Ovary (tissue), 10 donors: ENCODE measurements at places on chromosomes 5 and 9. TPM values are rescaled to one million over a fixed set of nuclear protein-coding genes. Genes with fewer than 3 reads are reported as not detected.

DNA sequence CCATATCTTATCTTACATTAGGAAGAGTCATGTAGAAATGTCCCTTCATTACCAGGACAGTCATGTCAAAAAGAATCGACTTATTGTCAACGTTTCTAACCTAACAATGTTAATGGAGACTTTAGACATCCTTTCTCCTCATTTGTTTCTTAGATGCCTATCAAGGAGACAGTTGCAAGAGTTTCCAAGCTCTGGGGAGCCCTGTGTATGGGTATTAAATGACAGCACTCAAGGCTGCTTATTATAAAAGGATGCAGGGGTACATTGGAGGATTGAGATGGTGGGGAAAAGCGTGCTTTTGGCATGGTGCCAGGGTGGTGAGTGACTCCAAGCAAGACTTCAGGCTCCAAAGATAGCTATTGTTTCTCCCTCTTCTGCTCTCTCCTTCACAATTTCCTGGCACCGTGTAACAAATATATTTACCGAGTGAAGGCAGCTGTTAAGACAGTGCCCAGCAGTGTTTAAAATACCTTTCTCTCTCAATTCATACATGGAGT is 461.3 kb upstream of the CLINT1 start:
- H3K27ac ChIP-seq: no peak overlapping the region
- H3K27me3 ChIP-seq: no peaks in the 10 kb centered on the region
- H3K36me3 ChIP-seq: no peaks in the 10 kb centered on the region
- no peak overlapping the region for H3K4me3 ChIP-seq
- no peak for DNase-seq
- H3K4me1 ChIP-seq: no peaks in the 10 kb centered on the region

GRCh38 chr5:172638209-172638768 is 2.8 kb upstream of the NEURL1B start:
- H3K36me3 ChIP-seq: no peaks in the 10 kb centered on the region
- no peak for DNase-seq
- no peak overlapping the region for H3K27ac ChIP-seq
- H3K4me1 ChIP-seq: peaks cover 3% of the 10 kb centered on the region

GRCh38 chr5:141965071-141965470 is 3.8 kb upstream of the RNF14 start:
- no peaks in the 10 kb centered on the region for H3K4me1 ChIP-seq
- no peak for DNase-seq
- no peak overlapping the region for H3K27ac ChIP-seq
- no peaks in the 10 kb centered on the region for H3K27me3 ChIP-seq
- H3K36me3 ChIP-seq: no peaks in the 10 kb centered on the region

- H3K27ac ChIP-seq: no peak overlapping the region
- no peak for DNase-seq
- no peaks in the 10 kb centered on the region for H3K36me3 ChIP-seq
These were observed 76.5 kb downstream of the PHF2 start for GRCh38 chr9:93652604-93653592.

DNA sequence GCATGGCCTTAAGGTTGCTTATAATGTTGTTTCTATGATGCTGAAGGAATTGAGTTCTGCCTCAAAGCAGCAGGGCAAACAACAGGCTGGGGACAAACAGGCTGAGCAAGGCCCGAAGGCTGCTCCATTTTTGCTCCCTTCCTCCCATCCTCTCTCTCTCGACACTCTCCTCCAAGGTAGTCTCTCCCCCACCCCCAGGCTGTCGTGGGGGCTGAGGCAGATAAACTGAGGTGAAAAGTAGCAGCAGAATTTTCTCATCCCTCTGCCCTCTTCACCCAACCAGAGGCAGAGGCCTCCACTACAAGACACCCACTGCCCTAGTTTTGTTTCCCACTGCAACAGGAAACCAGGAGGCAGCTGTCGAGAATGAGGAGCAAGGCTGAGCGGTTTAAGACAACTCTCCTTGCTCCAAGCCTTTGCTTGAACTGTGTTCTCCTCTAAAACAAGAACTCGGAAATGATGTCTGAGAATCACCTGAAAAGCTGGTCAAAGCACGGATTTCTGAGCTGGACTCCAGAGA is 13.5 kb upstream of the GNA14 start:
- no peaks in the 10 kb centered on the region for H3K27me3 ChIP-seq
- no peaks in the 10 kb centered on the region for H3K36me3 ChIP-seq
- H3K4me1 ChIP-seq: no peaks in the 10 kb centered on the region
- DNase-seq: no peak

The SPINK6 gene
- total RNA-seq: not detected

- no peak overlapping the region for H3K4me3 ChIP-seq
- peaks cover 1% of the 10 kb centered on the region for H3K4me1 ChIP-seq
- DNase-seq: no peak
- H3K36me3 ChIP-seq: no peaks in the 10 kb centered on the region
- no peak overlapping the region for H3K27ac ChIP-seq
These were observed 2.1 kb upstream of the GABRB2 start for GRCh38 chr5:161548487-161549094.

- H3K4me1 ChIP-seq: no peaks in the 10 kb centered on the region
- no peak for DNase-seq
- no peaks in the 10 kb centered on the region for H3K36me3 ChIP-seq
- H3K27me3 ChIP-seq: no peaks in the 10 kb centered on the region
- no peak overlapping the region for H3K27ac ChIP-seq
These were observed 10.0 kb upstream of the CAMK4 start for GRCh38 chr5:111214052-111214742.

The COL27A1 gene
- total RNA-seq: 19.8 TPM

GRCh38 chr9:78620303-78620702 is 323.4 kb downstream of the PSAT1 start:
- H3K4me1 ChIP-seq: no peaks in the 10 kb centered on the region
- H3K27me3 ChIP-seq: no peaks in the 10 kb centered on the region
- no peaks in the 10 kb centered on the region for H3K36me3 ChIP-seq
- H3K4me3 ChIP-seq: no peak overlapping the region
- H3K27ac ChIP-seq: no peak overlapping the region

- H3K27ac ChIP-seq: no peak overlapping the region
- no peak overlapping the region for H3K4me3 ChIP-seq
- H3K27me3 ChIP-seq: no peaks in the 10 kb centered on the region
- DNase-seq: no peak
These were observed 6.1 kb upstream of the CEP72 start for GRCh38 chr5:606061-606460.

GRCh38 chr5:87403409-87403808 is 9.3 kb downstream of the CCNH start:
- H3K27ac ChIP-seq: no peak overlapping the region
- no peak for DNase-seq
- no peak overlapping the region for H3K4me3 ChIP-seq
- H3K27me3 ChIP-seq: no peaks in the 10 kb centered on the region
- no peaks in the 10 kb centered on the region for H3K4me1 ChIP-seq

DNA sequence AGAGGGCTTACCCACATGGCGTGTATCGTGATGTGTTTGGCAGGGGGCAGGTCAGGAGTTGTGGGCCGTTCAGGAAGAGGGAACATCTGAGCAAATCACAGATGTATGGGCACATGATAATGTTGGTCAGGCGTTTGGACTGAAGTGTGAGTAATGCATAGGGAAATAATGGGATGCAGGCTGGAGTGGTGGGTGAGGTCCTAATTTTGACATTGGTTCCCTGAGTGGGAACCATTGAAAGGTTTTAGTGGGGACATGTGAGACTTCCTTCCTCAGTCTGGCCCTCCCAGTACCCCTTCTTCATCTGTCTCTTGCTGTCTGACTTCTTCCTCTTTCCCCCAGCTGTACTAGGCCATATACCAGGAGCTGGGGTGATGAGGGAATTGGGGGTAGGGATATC is 7.6 kb downstream of the OTULIN start:
- no peak overlapping the region for H3K27ac ChIP-seq
- DNase-seq: no peak
- no peaks in the 10 kb centered on the region for H3K36me3 ChIP-seq
- H3K4me3 ChIP-seq: no peak overlapping the region
- no peaks in the 10 kb centered on the region for H3K4me1 ChIP-seq

DNA sequence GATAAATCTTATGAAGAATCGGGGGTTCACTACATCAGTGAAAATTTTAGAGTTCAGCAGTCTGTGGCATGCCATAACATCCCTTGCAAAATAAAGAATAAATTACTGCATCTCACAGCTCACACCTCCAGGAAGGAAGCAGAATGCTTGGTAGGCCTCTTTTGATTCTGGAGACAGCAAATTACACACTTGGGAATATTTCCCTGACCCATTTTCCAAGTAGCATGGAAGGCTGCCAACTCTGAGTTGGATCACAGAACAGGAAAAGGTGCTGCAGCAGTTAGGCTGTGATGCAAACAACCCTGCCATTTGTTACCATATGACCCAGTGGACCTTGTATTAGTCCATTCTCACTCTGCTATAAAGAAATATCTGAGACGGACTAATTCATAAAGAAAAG is 293.5 kb downstream of the ASTN2 start:
- H3K27me3 ChIP-seq: no peaks in the 10 kb centered on the region
- no peak overlapping the region for H3K4me3 ChIP-seq
- no peaks in the 10 kb centered on the region for H3K4me1 ChIP-seq
- no peak for DNase-seq
- H3K27ac ChIP-seq: no peak overlapping the region

The C9orf40 gene
- total RNA-seq: 2.9 TPM

The CAAP1 gene
- 10.0 TPM for total RNA-seq

GRCh38 chr5:172187118-172188032 is 649 bp downstream of the STK10 start:
- peak overlapping the region; percentile 91 for H3K4me3 ChIP-seq
- peak overlapping the region; percentile 73 for H3K27ac ChIP-seq
- H3K4me1 ChIP-seq: no peaks in the 10 kb centered on the region

- no peaks in the 10 kb centered on the region for H3K27me3 ChIP-seq
- H3K4me3 ChIP-seq: no peak overlapping the region
- no peaks in the 10 kb centered on the region for H3K36me3 ChIP-seq
- H3K4me1 ChIP-seq: no peaks in the 10 kb centered on the region
These were observed 4.1 kb upstream of the KCNMB1 start for GRCh38 chr5:170393235-170393634.

DNA sequence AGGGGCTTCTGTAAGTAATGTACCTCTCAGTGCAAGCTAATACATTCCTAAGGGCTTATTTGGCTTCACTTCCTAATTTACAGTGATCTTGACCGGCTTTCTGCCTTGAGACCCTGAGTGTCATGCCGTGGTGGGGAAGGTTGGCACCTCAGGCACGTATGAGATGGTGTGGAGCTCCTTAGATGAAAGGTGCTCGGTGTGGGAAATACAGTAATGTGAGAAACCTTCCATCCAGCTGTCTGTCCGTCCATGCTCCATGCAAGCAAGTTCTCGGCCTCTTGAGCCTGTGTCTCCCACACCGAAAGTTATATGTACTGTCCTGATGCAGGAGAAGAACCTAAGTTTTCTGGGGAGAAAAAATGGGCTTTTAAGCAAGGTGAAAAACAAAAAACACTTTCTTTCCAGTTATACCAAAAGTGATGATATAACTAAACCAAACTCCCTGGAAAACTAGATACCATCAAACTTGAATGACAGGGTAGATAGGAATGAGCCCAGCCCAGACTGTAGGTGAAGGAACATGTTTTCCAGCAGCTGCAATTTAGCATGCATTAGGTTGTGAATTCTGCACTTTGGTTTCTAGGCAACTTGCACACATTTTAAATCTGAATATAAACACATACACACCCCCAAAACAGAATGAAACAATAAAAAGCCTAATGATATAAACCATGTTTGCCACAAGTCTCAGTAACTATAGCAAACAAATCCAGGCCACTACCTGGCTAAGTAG is 279.6 kb downstream of the FANCC start:
- no peak for DNase-seq
- H3K4me3 ChIP-seq: no peak overlapping the region
- no peaks in the 10 kb centered on the region for H3K36me3 ChIP-seq
- no peak overlapping the region for H3K27ac ChIP-seq
- H3K27me3 ChIP-seq: no peaks in the 10 kb centered on the region

DNA sequence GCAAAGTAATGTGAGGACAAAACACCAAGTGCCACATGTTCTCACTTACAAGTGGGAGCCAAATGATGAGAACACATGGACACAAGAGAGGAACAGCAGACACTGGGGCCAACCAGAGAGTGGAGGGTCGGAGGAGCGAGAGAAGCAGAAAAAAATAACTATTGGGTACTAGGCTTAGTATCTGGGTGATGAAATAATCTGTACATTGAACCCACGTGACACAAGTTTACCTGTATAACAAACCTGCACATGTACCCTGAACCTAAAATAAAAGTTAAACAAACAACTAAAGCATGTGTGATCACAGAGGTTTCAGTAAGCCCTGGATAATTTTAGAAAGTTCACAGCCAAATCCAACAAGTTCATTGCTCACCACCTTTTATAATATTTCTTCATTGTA is 160.1 kb downstream of the TENT4A start:
- no peak for DNase-seq
- H3K27me3 ChIP-seq: no peaks in the 10 kb centered on the region
- peak overlapping the region; percentile 4 for H3K27ac ChIP-seq
- no peaks in the 10 kb centered on the region for H3K36me3 ChIP-seq
- H3K4me3 ChIP-seq: no peak overlapping the region
- no peaks in the 10 kb centered on the region for H3K4me1 ChIP-seq

- peaks cover 8% of the 10 kb centered on the region for H3K4me1 ChIP-seq
- no peaks in the 10 kb centered on the region for H3K36me3 ChIP-seq
- no peaks in the 10 kb centered on the region for H3K27me3 ChIP-seq
- peak; percentile 48 for DNase-seq
- no peak overlapping the region for H3K4me3 ChIP-seq
These were observed 156.1 kb downstream of the SNX18 start for GRCh38 chr5:54673523-54674225.

DNA sequence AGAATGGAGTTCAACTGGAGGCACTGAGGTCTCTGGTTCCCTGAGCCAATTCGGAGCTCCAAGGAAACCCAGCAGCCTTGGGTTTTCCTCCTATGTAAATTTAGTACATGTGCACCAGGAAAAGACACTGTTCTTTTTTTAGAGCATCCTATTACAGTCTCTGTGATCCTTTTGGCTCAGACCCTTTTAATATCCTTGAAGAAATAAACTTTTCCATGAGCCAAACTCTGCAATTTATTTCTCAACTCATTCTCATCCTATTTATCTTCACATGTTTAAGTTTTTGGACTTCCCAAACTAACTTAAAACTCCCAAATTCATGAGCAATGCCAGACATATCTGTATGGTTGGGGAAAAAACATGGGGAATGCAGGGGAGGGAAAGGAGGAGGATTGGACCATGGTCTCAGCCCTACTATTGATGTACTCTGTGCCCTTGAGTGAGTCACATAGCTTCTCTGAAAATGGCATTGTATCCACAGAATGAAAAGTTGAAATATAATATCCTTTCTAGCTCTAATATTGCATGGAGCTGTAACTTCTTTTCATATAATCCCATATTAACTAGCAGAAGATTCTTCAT is 76.6 kb downstream of the PAPPA start:
- no peaks in the 10 kb centered on the region for H3K36me3 ChIP-seq
- DNase-seq: no peak
- H3K4me3 ChIP-seq: no peak overlapping the region
- no peak overlapping the region for H3K27ac ChIP-seq

- no peaks in the 10 kb centered on the region for H3K36me3 ChIP-seq
- H3K27ac ChIP-seq: no peak overlapping the region
- H3K4me3 ChIP-seq: no peak overlapping the region
- no peaks in the 10 kb centered on the region for H3K4me1 ChIP-seq
- DNase-seq: no peak
- H3K27me3 ChIP-seq: no peaks in the 10 kb centered on the region
These were observed 45.4 kb downstream of the PLGRKT start for GRCh38 chr9:5392285-5392684.

The HRCT1 gene
- 0.48 TPM for total RNA-seq
